ENCODE measurements at places on chromosomes 4 and X.

GRCh38 chr4:39565878-39566600, 38.8 kb upstream of the UGDH start:
- DNase-seq = no peak

DNA sequence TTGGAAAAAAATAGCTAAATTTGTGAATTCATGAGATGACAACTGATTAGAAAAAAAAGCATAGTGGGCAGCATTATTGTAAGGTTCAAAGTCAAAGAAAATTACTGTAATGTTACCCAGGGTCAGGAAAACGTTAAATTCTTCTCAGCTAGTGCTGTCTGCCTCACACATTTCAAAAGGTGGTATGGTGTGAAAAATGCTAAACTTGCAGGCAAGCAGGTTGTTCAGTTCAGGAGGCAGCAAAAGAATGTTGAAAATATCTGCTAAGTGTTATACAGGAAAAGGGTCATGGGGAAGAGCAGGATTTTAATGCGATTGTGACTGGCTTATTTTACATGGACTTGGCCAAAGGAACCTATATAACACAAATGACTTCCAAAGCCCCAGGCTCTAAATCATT, 232.5 kb upstream of the NDST3 start:
- DNase-seq = no peak

GRCh38 chrX:68440940-68441339, 7.6 kb upstream of the OPHN1 start:
- DNase-seq = no peak

DNA sequence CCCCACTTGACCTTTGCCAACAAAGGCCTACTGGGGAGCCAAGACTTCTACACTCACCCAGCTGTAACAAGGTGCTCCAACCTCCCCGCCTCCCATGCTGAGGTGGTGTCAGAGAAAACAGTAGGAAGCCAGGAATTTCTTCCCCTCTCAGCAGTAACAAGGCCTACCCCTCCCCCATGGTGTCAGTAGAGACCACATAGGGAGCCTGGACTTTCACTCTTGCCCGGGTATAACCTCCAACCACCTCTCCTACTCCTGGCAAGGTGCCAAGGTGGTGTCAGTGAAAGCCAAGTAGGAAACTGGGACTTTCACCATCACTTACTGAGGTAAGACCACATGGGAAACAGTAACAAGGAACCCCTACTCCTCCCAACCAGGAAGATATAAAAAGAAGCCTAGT, 93.1 kb downstream of the SLC16A2 start:
- DNase-seq = no peak

GRCh38 chr4:93775551-93775950, 53.0 kb upstream of the ATOH1 start:
- DNase-seq = no peak

Data from T-helper 9 cell (primary cell).